GM23338 (cell line): ENCODE measurements at places on chromosomes 3 and 15. TPM values are rescaled to one million over a fixed set of nuclear protein-coding genes. Genes with fewer than 3 reads are reported as not detected.
A peak's percentile ranks its signal among the peaks of the same experiment; 100 is the strongest.

DNA sequence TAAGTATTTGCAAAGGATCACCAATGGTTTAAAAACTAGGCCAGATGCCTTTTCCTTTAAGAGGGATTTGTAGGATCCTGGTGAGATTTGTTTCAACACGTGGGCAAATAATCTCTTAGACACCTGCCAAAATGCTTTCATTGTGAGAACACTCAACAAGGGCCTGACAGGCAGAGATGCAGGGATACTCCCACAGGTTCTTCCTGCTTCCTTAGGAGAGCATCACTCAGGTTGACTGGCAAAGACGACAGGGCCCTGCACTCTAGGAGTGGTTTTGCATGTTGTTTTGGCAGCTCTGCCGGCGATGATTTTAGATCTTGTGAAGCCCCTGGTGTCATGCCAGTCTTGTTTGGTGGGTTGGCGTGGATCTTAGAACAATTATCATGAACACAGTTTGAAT, 184.5 kb downstream of the NR1D2 start:
- no peaks in the 10 kb centered on the region for H3K36me3 ChIP-seq
- no peaks in the 10 kb centered on the region for H3K27me3 ChIP-seq
- DNase-seq: no peak
- H3K27ac ChIP-seq: 0 out of 2 replicates have a peak overlapping the region, but pooled peaks have one; percentile 3
- no peaks in the 10 kb centered on the region for H3K4me1 ChIP-seq
- no peak overlapping the region for H3K4me3 ChIP-seq

DNA sequence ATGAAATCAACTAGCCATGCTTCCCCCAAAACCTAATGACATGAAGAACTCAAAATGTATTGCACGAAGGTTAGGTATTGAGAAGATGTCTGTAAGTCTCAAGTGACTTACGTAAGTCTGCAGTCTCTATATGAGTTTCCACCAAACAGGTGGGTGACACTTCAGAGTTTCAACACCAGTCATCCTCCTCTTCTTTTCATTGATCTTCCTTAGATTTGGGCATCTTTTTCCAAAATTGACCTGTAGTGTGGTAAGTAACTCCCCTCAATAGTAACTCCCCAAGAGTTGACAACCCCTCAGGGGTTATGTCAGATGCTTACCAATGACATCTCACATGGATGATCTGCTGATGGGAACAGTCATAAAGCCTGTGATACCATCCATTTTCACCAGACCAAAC, 46.1 kb downstream of the GPR176 start:
- H3K27ac ChIP-seq: no peak overlapping the region
- H3K4me1 ChIP-seq: peaks cover 63% of the 10 kb centered on the region
- no peaks in the 10 kb centered on the region for H3K27me3 ChIP-seq
- no peak for DNase-seq

DNA sequence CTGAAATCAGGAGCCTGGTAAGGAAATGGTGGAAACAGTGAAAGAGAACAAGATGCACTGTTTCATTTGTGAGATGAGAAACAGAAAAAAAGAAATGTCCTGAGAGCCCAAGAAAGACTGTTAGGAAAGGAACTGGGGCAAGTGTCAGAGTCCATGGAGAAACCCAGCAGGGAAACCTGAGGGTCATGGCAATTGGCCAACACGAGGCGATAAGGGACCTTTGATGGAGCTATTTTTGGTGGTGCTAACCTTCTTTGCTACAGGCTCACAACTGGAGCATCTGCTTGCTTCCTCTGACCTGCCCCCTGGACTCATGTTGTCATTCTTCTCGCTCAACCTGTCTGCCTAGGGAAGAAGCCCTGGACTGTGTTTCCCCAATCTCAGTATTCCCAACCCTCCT, 4.2 kb upstream of the TMEM41A start:
- no peak for DNase-seq
- H3K4me1 ChIP-seq: peaks cover 2% of the 10 kb centered on the region; the same call in 1 of the 2 replicates
- H3K27me3 ChIP-seq: no peaks in the 10 kb centered on the region
- no peaks in the 10 kb centered on the region for H3K36me3 ChIP-seq
- no peak overlapping the region for H3K4me3 ChIP-seq

Gene CYP19A1
- not detected in 2 replicates for total RNA-seq

- no peak overlapping the region for H3K27ac ChIP-seq
- H3K27me3 ChIP-seq: no peaks in the 10 kb centered on the region
- no peak overlapping the region for H3K4me3 ChIP-seq
- H3K4me1 ChIP-seq: peaks cover 11% of the 10 kb centered on the region; the same call in 1 of the 2 replicates
- no peaks in the 10 kb centered on the region for H3K36me3 ChIP-seq
Observed at GRCh38 chr3:144112437-144112836, 140.8 kb downstream of the DIPK2A start.

DNA sequence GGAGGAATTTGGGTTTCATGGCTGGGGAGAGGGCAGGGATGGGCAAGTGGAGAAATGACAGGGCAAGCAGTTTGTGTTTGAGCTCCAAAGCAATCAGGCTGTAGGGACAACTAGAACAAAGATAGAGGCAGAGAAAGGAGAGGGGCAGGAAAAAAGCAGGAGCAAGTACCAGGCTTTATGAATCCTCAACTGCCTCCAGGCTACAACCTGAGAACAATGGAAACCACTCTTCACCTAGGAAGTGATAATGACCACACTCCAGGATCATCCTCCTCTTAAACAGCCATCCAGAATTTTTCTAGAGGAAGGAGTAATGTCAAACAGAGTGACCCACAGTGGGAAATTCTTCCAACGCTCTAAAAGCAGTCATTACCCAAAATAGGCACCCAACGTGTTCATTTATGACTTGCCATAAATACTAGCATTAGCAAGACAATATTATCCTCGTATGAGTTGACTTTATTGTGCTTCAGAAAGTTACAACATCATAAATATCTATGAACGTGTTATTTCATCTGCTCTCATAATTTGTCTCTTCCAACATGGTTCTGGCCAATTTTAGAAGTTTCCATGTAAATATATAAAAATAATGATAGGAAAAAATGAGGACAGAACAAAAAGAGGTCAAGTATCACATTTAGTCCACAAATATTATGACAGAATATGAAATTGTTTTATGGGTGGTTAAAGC, 50.5 kb downstream of the TNFAIP8L3 start:
- DNase-seq: no peak
- no peak overlapping the region for H3K4me3 ChIP-seq
- H3K36me3 ChIP-seq: no peaks in the 10 kb centered on the region
- no peak overlapping the region for H3K27ac ChIP-seq
- peaks cover 24% of the 10 kb centered on the region for H3K4me1 ChIP-seq

- DNase-seq: no peak
- H3K27me3 ChIP-seq: no peaks in the 10 kb centered on the region
- no peaks in the 10 kb centered on the region for H3K4me1 ChIP-seq
- H3K4me3 ChIP-seq: no peak overlapping the region
Observed at GRCh38 chr3:164208048-164208447, 870.2 kb downstream of the SI start.

DNA sequence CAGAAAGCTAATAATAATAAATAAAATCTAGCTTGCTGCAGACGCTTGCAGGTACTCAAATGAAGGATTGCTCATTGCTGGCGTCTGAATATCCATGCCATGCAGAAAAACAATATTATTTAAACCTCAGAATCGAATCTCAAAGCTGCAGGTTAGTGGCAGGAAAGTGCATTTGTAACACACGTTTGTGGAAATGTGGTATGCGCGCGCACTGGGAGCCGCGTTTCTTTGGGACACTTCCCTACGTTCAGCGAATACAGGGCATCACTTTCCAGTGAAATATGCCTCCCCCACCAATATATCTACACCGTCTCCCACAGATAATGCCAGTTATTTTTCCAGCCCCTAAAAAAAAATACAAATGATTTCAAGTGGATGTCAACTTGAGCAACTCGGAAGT, 37.1 kb downstream of the ZIC4 start:
- peaks cover 69% of the 10 kb centered on the region for H3K4me1 ChIP-seq
- peak overlapping the region; percentile 40 for H3K4me3 ChIP-seq
- H3K27me3 ChIP-seq: peaks cover 99% of the 10 kb centered on the region
- no peaks in the 10 kb centered on the region for H3K36me3 ChIP-seq
- no peak for DNase-seq

- H3K27ac ChIP-seq: no peak overlapping the region
- DNase-seq: no peak
- H3K27me3 ChIP-seq: no peaks in the 10 kb centered on the region
- H3K36me3 ChIP-seq: no peaks in the 10 kb centered on the region
- H3K4me1 ChIP-seq: peaks cover 15% of the 10 kb centered on the region
Observed at GRCh38 chr15:97174886-97175540, 785.5 kb upstream of the ARRDC4 start.

DNA sequence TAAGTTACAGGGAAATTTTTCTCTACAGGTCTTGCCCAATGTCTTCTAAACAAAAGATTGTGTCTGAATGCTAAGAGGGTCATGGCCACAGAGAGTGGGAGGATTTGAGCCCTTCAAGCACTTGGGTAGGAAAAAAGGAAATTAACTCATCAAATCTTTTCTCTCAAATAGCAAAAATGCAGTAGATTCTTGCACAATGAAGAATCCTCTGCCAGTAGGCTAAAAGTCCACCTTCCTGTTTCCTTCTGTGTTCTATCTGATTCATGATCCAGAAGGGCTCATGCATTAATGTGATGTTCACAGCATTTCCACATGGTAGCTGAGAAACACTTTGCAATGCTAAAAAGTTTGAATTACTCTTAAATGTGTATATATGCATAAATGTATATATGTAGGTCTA, 177.1 kb downstream of the CD47 start:
- 0 out of 2 replicates have a peak, but pooled peaks cover 4% of the 10 kb centered on the region for H3K4me1 ChIP-seq
- H3K27ac ChIP-seq: no peak overlapping the region
- H3K36me3 ChIP-seq: no peaks in the 10 kb centered on the region
- H3K27me3 ChIP-seq: no peaks in the 10 kb centered on the region
- no peak overlapping the region for H3K4me3 ChIP-seq

- no peak for DNase-seq
- H3K27ac ChIP-seq: no peak overlapping the region
- no peaks in the 10 kb centered on the region for H3K27me3 ChIP-seq
- no peaks in the 10 kb centered on the region for H3K4me1 ChIP-seq
- no peak overlapping the region for H3K4me3 ChIP-seq
Observed at GRCh38 chr3:142444343-142444742, 3.5 kb downstream of the XRN1 start.

Gene NPAP1
- total RNA-seq: 0.24 and 0.47 TPM in 2 replicates

DNA sequence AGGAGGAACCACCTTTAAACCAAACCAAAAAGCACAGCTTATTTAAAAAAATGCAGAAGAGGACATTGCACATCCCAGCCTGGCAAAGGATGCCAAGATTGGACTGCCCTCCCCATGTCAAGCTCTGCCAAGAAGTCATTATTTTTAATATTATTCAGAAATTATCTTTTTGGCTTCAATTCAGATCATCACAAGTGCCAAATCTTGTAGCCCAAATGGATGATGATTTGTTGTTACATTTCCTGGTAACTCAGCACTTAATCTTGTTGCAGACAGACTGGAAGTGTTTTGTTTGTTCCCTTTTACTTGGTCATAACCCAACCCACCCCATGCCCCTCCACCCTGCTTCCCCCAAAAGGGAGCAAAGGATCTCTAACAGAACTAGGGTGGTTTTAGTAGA, 28.1 kb upstream of the LXN start:
- DNase-seq: no peak
- H3K27ac ChIP-seq: no peak overlapping the region
- H3K4me1 ChIP-seq: no peaks in the 10 kb centered on the region
- no peaks in the 10 kb centered on the region for H3K36me3 ChIP-seq

Gene SI
- total RNA-seq: not detected in 2 replicates

- H3K4me1 ChIP-seq: 0 out of 2 replicates have a peak, but pooled peaks cover 3% of the 10 kb centered on the region
- H3K27me3 ChIP-seq: no peaks in the 10 kb centered on the region
- H3K36me3 ChIP-seq: no peaks in the 10 kb centered on the region
- no peak overlapping the region for H3K4me3 ChIP-seq
- H3K27ac ChIP-seq: no peak overlapping the region
- no peak for DNase-seq
Observed at GRCh38 chr3:171834461-171834801, 8.7 kb upstream of the TMEM212 start.

DNA sequence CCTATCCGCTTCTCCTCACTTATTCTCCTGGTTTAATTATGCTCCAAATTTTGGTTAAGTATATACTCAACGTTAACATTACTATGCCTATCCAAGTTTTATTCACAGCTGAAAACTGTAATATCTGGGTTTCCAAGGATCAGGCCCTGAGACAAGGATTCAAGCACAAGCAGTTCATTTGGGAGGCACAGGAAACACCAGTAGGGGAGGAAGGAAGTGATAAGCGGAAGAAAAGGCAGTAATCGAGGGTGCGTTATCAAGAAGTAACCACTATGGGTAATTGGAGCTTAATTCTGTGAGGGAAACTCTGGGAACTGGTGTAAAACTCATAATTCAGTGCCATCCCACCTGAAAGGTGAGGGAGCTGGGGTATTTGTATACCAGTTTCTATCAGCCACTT, 120.3 kb downstream of the KCNAB1 start:
- no peaks in the 10 kb centered on the region for H3K27me3 ChIP-seq
- H3K4me1 ChIP-seq: no peaks in the 10 kb centered on the region
- H3K4me3 ChIP-seq: no peak overlapping the region
- H3K27ac ChIP-seq: no peak overlapping the region

- H3K27me3 ChIP-seq: peaks cover 2% of the 10 kb centered on the region; the same call in 1 of the 2 replicates
- H3K4me1 ChIP-seq: 0 out of 2 replicates have a peak, but pooled peaks cover 6% of the 10 kb centered on the region
- H3K27ac ChIP-seq: no peak overlapping the region
- H3K4me3 ChIP-seq: no peak overlapping the region
Observed at GRCh38 chr3:133887803-133888703, 7.6 kb downstream of the RAB6B start.

GRCh38 chr3:182568261-182568660, 225.0 kb upstream of the ATP11B start:
- no peaks in the 10 kb centered on the region for H3K27me3 ChIP-seq
- H3K36me3 ChIP-seq: no peaks in the 10 kb centered on the region
- no peak overlapping the region for H3K4me3 ChIP-seq

Gene ZNF501
- total RNA-seq: 6.6 and 8.0 TPM in 2 replicates

DNA sequence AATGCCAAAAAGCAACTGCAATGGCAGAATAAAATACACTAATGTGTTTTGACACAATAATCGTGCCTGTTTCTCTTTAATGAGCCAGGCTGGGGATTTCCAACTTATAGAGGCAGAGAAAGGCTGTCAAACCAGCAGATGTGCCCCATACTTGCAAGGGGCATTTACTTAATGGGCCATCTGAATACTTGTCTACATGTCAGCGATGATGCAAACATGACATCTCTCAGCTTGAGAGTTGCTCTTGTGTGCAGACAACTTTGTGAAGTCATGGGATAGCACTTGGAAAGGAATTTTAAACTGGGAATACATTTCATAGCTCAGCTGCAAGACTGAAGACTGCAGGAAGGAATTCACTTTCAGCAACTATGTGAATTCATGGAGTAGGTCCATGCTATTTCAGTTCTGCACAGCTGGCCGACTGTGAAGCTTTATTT, 127.4 kb upstream of the ADAMTS9 start:
- no peak overlapping the region for H3K27ac ChIP-seq
- no peak overlapping the region for H3K4me3 ChIP-seq
- no peaks in the 10 kb centered on the region for H3K4me1 ChIP-seq
- H3K27me3 ChIP-seq: no peaks in the 10 kb centered on the region

GRCh38 chr3:73656241-73656890, 31.6 kb upstream of the PDZRN3 start:
- no peak overlapping the region for H3K27ac ChIP-seq
- H3K36me3 ChIP-seq: no peaks in the 10 kb centered on the region
- H3K4me1 ChIP-seq: peaks cover 12% of the 10 kb centered on the region; the same call in 1 of the 2 replicates
- no peak overlapping the region for H3K4me3 ChIP-seq
- no peaks in the 10 kb centered on the region for H3K27me3 ChIP-seq

Gene UBP1
- total RNA-seq: 65.6 and 66.8 TPM in 2 replicates
